Sigmoid colon (tissue), 7 donors: ENCODE measurements at places on chromosomes 5 and 9. TPM values are rescaled to one million over a fixed set of nuclear protein-coding genes. Genes with fewer than 3 reads are reported as not detected.

The STC2 gene
- total RNA-seq: 28.2 TPM

The RORB gene
- total RNA-seq: 0.27 TPM

The C5orf58 gene
- not detected for total RNA-seq

GRCh38 chr5:127008300-127008975, 21.9 kb downstream of the MARCHF3 start:
- H3K4me3 ChIP-seq: no peak overlapping the region
- H3K4me1 ChIP-seq: no peaks in the 10 kb centered on the region
- H3K27me3 ChIP-seq: no peaks in the 10 kb centered on the region
- no peaks in the 10 kb centered on the region for H3K36me3 ChIP-seq
